Brain (organoid and tissue), 16 donors: ENCODE measurements at places on chromosomes 12 and 14.

DNA sequence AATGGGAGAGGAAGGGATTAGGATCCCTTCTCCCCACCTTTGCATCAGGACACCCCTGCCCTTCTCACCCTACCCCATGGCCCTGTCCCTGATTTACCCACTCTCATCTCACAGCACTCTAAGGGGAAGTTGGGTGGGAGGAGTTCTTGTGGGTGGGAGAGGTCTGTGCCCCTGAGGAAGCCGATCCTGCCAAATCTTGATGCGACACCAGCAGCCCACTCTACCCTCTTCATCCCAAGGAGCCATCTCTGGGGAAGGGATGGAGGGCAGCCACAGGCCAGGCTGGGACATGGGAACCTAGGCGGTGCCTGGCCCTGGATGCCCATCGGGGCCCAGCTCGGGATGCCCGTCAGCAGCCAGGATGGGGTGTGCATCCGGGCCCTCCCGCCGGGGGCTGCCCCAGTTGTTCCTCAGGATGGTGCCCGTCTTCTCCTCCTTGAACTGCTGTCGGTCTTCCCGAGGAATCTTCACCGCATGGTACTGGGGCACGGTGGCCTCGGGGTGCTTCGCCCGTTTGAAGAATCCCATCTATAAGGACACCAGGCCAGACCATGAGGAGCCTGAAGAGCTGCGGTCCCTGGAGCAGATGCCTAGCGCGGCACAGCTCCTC, 22.8 kb downstream of the ITGA7 start:
- DNase-seq: no peak

GRCh38 chr12:57985685-57986084, 44.3 kb downstream of the ATP23 start:
- DNase-seq: no peak

- peak; percentile 59 for DNase-seq
Measured at GRCh38 chr12:40312982-40313576, 88.3 kb downstream of the LRRK2 start.

- DNase-seq: peak; percentile 51
Measured at GRCh38 chr14:92540472-92541048, 27.0 kb downstream of the RIN3 start.

- no peak for DNase-seq
Measured at GRCh38 chr12:50166799-50167048, 445 bp downstream of the CERS5 start.
